ENCODE measurements at places on chromosomes 3 and 15.
A peak's percentile ranks its signal among the peaks of the same experiment; 100 is the strongest.

- DNase-seq = no peak
These were observed 128.1 kb upstream of the ARL6 start for GRCh38 chr3:97636465-97636864.

GRCh38 chr3:11544412-11545181, 99.1 kb downstream of the VGLL4 start:
- no peak for DNase-seq

DNA sequence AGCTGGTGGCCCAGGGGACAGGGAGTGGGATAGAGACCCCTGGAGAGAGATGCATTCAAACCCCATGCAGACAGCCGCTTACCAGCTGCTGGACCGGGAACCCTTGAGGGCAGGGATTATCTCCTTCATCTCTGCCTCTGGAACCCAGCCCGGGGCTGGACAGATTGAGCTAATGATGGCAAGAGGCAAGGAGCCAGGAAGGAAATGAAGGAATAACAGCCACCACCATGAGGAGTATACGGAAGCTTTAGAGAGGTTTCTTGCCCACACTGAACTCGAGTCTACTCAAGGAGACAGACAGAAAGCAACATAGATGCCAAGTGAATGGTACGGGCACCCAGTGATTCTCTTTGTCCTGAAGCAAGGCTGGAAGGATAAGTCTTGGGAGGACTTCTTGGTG, 23.2 kb downstream of the HAPLN3 start:
- DNase-seq = no peak

DNA sequence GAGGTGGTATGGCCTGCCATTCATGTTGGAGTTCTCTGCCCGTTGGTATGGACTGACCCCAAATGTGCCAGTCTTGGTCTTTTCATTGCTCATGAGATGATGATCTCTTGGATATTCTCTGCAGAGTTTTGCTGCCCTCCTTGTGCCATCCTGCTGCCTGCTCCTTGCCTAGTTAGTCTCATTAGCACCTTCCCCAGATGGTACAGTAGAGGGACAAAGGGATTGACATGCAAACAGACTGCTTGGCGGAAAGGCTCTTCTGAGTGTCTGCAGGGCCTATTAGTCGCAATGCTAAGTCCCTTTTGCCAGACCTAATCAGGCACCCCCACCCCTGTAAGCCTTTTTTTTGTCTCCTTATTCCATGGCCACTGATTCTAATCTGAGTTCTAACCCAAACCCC, 90.6 kb downstream of the ARNT2 start:
- DNase-seq = no peak

DNA sequence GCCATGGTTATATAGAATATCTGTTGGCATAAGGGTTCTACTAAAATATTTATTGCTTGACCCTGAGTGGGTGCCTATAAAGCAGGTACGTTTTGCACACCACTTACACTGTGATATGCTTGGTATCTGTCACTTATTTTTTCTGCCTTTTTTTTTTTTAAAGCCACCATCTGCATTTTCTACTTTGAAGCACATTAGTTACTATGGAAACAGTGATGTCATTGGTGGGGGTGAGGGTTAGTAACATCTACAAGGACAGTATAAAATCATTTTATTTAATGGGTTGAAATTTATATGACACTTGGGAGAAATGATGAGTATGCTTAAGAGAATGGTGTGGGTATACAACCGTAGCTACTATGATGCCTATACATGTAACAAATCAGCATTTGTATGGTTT, 25.6 kb downstream of the SLCO3A1 start:
- DNase-seq = no peak

GRCh38 chr3:182760576-182761164, 32.6 kb upstream of the ATP11B start:
- DNase-seq = no peak

GRCh38 chr3:111668888-111669488, 73.8 kb upstream of the ZBED2 start:
- DNase-seq = no peak

DNA sequence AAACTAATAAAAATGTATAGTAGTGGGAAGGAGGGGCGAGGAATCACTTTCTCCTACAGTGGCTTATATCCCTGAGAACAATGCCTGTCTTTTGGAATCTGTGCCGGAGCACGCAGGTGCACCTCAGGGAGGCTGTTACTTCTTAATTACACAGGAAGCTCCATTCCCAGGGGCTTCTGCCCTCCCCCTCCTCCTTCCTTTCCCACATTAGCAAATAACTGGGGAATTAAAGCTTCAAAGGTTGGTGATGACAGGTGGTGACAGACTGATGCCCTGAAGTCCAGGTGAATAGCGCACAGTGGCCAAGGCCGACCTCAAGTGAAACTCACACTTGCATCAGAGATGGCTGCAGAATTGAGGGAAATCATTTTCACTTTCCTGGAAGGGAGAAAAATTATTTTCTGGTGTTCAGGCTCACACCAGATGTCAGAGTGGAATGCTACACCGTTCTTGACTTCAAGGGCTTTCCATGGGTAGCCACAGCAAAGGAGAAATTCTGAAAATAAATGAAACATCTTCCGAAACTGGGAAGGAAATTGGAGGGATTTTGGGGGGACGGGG, 3.7 kb downstream of the GRAMD2A start:
- no peak for DNase-seq

- no peak for DNase-seq
These were observed 3.1 kb downstream of the HGD start for GRCh38 chr3:120678984-120679383.

- no peak for DNase-seq
These were observed 171.0 kb downstream of the FNDC3B start for GRCh38 chr3:172210355-172210754.

- DNase-seq = no peak
These were observed 2.7 kb downstream of the IGF1R start for GRCh38 chr15:98651036-98651481.

DNA sequence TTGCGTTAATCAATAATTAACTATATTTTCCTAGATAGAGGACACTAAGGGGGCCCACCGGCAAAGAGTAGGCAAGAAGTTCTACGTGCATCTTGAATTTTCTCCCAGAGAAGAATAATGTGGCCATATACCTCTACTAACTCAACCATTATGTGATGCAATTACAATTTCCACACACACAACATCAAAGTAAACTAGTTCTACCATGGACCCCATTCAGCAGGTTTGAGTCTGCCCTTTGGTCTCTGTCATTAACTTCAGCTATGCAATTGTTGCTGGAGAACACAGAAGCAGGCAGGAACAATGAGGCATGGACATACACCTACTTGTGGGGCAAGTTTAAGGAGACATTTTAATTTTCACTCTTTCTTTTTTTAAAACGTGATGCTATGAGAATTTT, 705.9 kb downstream of the PDCD6IP start:
- DNase-seq = no peak

DNA sequence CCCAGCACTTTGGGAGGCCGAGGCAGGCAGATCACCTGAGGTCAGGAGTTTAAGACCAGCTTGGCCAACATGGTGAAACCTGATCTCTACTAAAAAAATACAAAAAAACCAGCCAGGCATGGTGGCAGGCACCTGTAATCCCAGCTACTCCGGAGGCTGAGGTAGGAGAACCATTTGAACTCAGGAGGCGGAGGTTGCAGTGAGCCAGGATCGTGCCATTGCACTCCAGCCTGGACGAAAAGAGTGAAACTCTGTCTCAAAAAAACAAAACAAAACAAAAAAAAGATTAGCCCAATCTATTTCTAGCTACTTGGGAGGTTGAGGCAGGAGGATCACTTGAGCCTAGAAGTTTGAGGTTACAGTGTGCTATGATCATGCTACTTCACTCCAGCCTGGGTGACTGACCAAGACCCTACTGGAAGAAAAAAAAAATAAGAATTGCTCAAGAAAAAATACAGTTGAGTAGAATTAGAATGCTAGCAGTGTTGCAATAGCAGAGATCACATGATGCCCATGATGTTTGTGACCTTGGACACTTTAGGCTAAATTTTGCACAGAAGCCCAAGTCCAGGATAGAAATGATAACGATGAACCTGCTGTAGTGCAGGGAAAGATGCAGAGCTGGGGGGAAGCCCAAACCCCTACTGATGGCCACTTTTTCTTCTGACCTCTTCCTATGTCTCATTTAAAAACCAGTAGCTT, 162.2 kb downstream of the LPP start:
- no peak for DNase-seq

GRCh38 chr15:62999923-63000561, 42.5 kb upstream of the TPM1 start:
- DNase-seq = no peak

- DNase-seq = no peak
These were observed 249.5 kb upstream of the EOMES start for GRCh38 chr3:27971600-27971999.

DNA sequence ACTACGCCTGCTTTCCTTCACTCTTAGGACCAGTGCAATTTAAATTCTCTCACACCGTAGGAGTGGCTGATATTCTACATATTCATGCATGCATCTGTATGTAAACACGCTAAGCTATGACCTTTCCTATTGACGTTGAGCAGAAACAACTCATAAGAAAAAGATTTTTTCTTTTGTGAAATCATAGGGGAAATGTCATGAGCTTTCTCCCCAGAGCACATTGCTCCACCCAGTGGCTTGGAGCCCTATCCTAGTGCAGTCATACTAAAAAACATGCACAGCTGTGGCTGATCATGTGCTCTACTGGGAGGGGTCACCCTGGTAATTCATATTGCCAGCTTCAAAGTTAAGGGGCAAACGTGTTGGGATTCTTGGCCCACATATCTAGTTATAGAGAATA, 1.8 kb upstream of the MESD start:
- peak; percentile 34 for DNase-seq

GRCh38 chr3:10764259-10765051, 51.6 kb upstream of the SLC6A11 start:
- peak; percentile 64 for DNase-seq

DNA sequence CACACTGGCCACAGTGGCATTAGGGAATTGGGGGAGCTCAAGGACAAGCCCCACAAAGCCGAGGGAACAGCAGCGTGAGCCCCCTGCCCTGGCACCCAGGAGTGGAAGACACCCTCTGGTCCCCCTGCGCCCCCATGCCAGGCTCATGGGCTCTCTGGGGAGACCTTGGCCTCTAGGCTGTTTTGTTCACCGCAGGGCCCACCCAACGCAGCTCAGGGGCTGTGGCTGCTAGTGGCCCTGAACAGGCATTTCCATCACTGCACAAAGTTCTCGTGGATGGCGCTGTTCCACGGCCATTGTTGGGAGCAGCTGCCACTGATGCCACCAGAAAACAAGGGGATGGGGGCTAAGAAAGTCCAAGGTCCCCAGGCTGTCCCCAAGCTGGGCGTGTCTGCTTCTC, 147.7 kb downstream of the NSMCE3 start:
- no peak for DNase-seq

GRCh38 chr3:169841171-169841570, 28.5 kb upstream of the LRRC34 start:
- no peak for DNase-seq

DNA sequence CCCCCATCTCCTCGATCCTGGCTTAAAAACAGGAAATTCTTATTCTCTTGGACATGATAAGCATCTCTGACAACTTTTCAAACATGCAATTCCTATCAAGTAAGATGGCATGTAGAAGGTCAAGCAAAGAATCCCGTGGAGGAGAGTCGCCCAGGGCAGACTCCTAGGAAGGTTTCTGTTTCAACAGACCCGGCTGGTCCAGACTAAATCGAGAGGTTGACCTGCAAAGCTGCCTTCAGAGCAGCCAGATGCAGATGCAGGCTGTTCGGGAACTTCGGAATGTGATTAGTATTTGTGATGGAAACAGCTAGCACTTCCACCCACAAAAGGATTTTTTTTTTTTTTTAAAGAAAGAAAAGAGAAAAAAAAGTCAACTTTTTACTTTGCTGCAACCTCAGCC, 216.8 kb downstream of the NR1D2 start:
- DNase-seq = no peak

GRCh38 chr15:24659622-24660021, 16.0 kb upstream of the NPAP1 start:
- DNase-seq = no peak

GRCh38 chr15:69032703-69033373, 18.3 kb downstream of the NOX5 start:
- no peak for DNase-seq

DNA sequence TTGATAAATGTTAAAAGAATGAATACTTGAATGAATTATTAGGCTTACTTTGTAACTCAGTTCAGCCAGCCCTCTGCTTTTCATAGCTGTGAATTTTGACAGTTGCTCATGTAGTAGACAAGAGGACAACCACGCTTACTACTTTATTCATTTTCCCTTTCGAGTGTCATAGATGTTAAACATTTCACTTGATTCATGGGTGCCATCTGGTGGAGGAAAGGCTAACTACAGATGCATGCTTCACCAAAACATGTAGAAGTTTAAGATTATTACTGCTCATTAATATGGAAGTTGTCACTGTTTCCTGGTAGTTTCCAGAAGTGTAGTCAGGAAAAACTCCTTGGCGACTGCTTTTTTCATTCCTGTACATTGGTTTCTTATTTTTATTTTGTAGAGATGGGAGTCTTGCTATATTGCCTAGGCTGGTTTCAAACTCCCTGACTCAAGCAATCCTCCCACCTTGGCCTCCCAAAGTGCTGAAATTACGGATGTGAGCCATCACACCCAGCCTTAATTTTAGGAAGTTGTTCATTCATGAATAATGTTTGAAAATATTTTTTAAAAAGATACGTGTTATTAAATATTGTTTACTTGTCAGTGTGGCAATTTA, 163.2 kb downstream of the B3GALNT1 start:
- no peak for DNase-seq

DNA sequence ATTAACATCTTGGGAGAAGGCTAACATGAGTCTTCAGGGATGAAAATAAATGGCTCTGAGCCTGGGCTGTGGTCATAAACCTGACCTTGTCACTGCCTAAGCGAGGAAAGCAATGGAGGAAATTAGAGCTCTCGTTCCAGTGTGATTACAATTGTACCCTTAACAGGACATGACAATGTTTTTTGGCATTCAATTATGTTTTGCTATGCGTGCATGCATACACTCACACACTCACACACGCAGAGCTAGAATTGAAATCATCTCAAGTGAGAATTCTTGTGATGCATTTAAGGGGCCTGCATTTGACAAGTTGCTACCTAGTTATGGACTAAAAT, 24.1 kb downstream of the ZNF80 start:
- DNase-seq = no peak

GRCh38 chr15:80264031-80264430, 12.0 kb upstream of the CTXND1 start:
- no peak for DNase-seq

GRCh38 chr3:4845882-4846281, 133.4 kb upstream of the BHLHE40 start:
- no peak for DNase-seq

DNA sequence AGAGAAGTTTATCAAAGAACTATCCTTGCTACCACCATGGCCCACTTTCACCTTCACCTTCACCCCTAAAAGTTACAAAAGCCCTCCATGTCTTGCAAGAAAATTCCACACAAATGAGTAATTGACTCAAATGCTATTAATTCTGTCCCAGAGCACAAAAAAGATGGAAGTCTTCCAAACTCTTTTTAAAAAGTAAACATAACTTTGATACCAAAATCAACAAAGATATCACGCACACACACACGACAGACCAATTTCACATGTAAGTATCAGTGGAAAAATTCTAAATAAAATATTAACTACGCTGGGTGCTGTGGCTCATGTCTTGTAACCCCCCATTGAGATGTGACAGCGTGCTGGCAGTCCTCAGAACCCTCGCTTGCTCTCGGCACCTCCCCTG, 1.1 kb upstream of the MCCC1 start:
- no peak for DNase-seq

All from hippocampal formation (tissue), 2 donors.